ENCODE measurements at places on chromosomes 1 and 21. TPM values are rescaled to one million over a fixed set of nuclear protein-coding genes. Genes with fewer than 3 reads are reported as not detected.
A peak's percentile ranks its signal among the peaks of the same experiment; 100 is the strongest.

Gene SLAMF6
- total RNA-seq = not detected

Gene INSRR
- not detected for total RNA-seq

Gene DLGAP3
- total RNA-seq = 9.7 TPM

Gene SYNJ1
- total RNA-seq = 6.3 TPM

Gene MNDA
- total RNA-seq = not detected

Gene S100A9
- 0.33 TPM for total RNA-seq

Gene C1orf185
- total RNA-seq = not detected

DNA sequence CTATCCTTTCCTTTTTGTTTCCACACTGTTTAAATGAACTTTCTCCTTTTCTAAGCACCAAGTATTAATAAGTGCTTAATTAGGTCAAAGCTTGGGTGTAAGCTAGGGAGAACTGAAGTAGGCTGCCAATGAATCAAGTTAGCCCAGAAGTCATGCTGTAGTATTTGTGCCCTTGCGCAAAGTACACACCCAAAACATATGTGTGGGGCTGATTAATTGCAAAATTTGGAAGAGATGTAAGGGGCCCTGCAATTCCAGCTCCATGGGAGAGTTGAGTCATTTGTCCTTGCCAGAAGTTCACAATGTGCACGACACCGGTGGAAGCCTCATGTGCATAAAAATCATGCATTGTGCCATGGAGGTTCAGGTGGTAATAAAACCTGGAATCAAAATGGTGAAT lies 18.6 kb upstream of the NTNG1 start:
- H3K4me1 ChIP-seq = no peaks in the 10 kb centered on the region
- H3K27me3 ChIP-seq = no peaks in the 10 kb centered on the region
- H3K36me3 ChIP-seq = no peaks in the 10 kb centered on the region
- H3K27ac ChIP-seq = no peak overlapping the region
- H3K4me3 ChIP-seq = no peak overlapping the region

DNA sequence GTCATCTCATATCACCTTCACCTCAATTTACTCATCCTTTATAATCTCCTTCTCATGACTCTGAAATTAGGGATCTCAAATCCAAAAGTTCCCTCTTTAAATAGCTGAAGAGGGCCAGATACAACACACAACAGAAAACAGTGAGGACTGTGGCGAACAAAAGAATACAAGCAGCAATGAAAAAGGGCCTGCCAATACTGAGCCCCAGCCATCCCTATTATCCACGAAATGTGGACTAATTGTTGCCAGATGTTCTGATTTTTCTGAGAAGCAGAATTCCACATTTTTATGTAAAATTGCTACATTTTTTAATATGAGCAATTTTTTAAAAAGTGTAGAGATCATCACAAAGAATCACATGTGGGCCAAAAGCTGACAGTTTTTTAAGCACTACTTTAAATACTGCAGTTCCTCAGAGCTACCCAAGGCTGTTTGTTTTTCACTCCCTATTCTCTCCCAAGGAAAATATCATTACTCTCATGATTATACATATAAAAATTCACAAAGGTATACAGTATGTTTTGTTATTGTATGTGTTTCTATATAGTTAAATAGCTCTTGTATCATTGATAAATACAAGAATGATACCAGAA lies 90.0 kb downstream of the ASH1L start:
- H3K4me3 ChIP-seq = no peak overlapping the region
- H3K27me3 ChIP-seq = no peaks in the 10 kb centered on the region
- no peak overlapping the region for H3K27ac ChIP-seq
- no peak for DNase-seq

DNA sequence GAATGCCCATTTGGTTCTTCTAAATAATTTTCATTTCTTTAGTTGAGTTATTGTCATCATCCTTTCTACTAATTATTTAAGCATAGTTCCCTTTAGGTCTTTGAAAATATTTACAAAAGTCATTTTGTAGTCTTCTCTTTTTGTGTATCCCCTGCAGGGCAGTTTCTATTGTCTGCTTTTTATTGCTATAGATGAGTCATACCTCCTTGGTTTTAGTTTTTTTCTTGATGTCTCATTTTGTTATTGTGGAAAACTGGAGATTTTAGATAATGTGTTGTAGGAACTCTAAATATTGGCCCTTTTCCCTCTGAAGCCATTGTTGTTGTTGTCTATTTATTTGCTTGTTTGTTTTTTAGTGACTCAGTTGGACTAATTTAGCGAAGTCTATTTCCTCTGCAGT lies 387.9 kb downstream of the NUF2 start:
- peaks cover 20% of the 10 kb centered on the region for H3K4me1 ChIP-seq
- H3K4me3 ChIP-seq = no peak overlapping the region
- no peaks in the 10 kb centered on the region for H3K27me3 ChIP-seq

- H3K27me3 ChIP-seq = no peaks in the 10 kb centered on the region
- DNase-seq = no peak
- H3K36me3 ChIP-seq = peaks cover 3% of the 10 kb centered on the region
- H3K4me1 ChIP-seq = peaks cover 53% of the 10 kb centered on the region
- no peak overlapping the region for H3K4me3 ChIP-seq
- peak overlapping the region; percentile 65 for H3K27ac ChIP-seq
Measured at GRCh38 chr1:8473121-8473875, 155.4 kb downstream of the SLC45A1 start.

GRCh38 chr1:157697781-157698569 lies 2.6 kb downstream of the FCRL3 start:
- no peak overlapping the region for H3K4me3 ChIP-seq
- H3K4me1 ChIP-seq = peaks cover 20% of the 10 kb centered on the region

GRCh38 chr1:223084464-223084866 lies 58.6 kb downstream of the TLR5 start:
- H3K36me3 ChIP-seq = no peaks in the 10 kb centered on the region
- DNase-seq = no peak
- H3K4me1 ChIP-seq = peaks cover 27% of the 10 kb centered on the region
- no peak overlapping the region for H3K27ac ChIP-seq
- peaks cover 73% of the 10 kb centered on the region for H3K27me3 ChIP-seq
- no peak overlapping the region for H3K4me3 ChIP-seq

DNA sequence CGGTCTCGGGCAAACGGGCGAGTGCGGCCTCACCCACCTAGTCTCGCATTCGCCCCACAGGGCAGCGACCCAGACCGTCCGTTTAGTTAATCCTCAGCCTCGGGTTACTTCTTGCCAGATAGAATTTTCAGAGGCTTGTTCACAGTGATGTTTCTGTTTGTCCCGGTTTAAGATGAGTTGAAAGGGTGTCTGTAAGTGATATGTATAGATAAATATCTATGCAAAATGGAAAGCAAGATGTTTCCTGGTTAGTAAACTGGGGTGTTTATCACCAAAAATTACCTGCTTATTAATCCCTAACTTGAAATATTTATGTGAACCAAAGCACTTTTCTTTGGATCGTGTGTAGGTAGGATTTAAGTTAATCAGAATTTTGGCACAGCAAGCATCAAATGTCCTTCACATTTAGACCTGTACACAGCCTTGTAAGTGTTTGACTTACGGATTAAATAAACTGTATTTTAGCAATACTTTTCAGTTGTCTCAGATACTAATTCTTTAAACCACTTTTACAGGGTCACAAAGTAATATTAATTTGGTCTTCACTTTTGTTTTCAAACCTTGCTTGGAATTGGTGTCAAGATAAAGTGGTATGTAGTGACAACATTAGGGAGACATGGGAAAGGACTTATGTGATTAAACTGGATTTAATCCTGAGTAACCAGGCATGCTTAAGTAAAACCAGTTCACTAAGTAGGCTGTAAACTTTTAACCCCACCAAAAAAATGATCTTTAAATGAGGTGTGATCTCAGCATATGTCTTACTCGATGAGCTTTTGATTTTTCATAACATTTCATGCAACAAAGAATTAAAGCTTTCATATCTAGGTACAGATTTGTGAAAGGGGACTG lies 914 bp downstream of the ZNF326 start:
- H3K27ac ChIP-seq = peak overlapping the region; percentile 97
- H3K4me3 ChIP-seq = peak overlapping the region; percentile 99
- no peaks in the 10 kb centered on the region for H3K27me3 ChIP-seq
- peaks cover 46% of the 10 kb centered on the region for H3K4me1 ChIP-seq

GRCh38 chr1:101566883-101567538 lies 330.2 kb downstream of the S1PR1 start:
- no peak for DNase-seq
- H3K4me1 ChIP-seq = peaks cover 8% of the 10 kb centered on the region
- H3K4me3 ChIP-seq = no peak overlapping the region
- peaks cover 7% of the 10 kb centered on the region for H3K36me3 ChIP-seq
- no peak overlapping the region for H3K27ac ChIP-seq
- no peaks in the 10 kb centered on the region for H3K27me3 ChIP-seq

GRCh38 chr1:247182994-247183393 lies 11.2 kb upstream of the ZNF124 start:
- H3K36me3 ChIP-seq = peaks cover 18% of the 10 kb centered on the region
- no peak overlapping the region for H3K4me3 ChIP-seq
- peaks cover 4% of the 10 kb centered on the region for H3K27me3 ChIP-seq
- no peaks in the 10 kb centered on the region for H3K4me1 ChIP-seq

GRCh38 chr1:243346016-243346415 lies 90.2 kb downstream of the SDCCAG8 start:
- no peaks in the 10 kb centered on the region for H3K27me3 ChIP-seq
- no peak overlapping the region for H3K27ac ChIP-seq
- H3K4me1 ChIP-seq = peaks cover 5% of the 10 kb centered on the region
- no peak for DNase-seq
- no peaks in the 10 kb centered on the region for H3K36me3 ChIP-seq

DNA sequence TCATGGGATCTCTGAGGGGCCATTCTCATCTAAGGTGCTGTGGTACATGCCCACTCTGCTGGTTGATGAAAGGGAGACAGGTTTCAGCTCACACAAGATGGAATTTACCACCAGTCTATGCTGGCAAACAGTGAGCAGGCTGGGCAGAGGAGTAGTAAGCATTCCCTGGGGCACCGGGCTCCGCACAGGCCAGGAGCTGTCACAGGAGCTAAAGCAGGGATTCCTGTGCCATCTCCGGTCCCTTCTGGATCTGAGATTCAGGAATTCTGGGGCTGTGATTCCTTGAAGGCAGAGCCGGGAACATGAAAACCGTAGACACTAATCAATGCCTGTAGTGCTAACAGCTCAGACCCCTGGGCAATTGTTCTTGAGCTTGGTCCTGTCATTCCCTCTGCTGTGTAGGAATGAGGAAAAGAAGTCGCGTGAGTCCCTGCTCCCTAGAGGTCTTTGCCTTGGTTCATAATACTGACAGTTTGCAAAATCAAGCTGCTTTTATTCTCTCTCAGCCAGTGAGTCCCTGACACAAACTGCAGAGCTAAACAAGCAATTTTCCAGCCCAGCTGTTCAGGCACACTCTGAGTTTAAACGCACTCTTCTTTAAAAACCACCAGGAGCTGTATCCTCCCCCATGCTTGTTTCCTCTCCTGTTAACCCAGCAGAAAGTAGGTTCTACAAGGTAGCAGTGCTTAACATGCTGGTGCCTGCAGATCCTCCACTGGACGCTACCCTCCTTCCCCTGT lies 52.5 kb downstream of the MDM4 start:
- H3K27ac ChIP-seq = no peak overlapping the region
- peaks cover 76% of the 10 kb centered on the region for H3K4me1 ChIP-seq
- H3K36me3 ChIP-seq = peaks cover 8% of the 10 kb centered on the region
- DNase-seq = no peak

GRCh38 chr1:188517139-188517538 lies 1688.4 kb downstream of the PLA2G4A start:
- H3K27ac ChIP-seq = no peak overlapping the region
- H3K4me1 ChIP-seq = peaks cover 8% of the 10 kb centered on the region
- H3K4me3 ChIP-seq = no peak overlapping the region
- no peak for DNase-seq
- no peaks in the 10 kb centered on the region for H3K36me3 ChIP-seq
- no peaks in the 10 kb centered on the region for H3K27me3 ChIP-seq

- peak overlapping the region; percentile 82 for H3K4me3 ChIP-seq
- peak overlapping the region; percentile 37 for H3K27ac ChIP-seq
- peaks cover 9% of the 10 kb centered on the region for H3K36me3 ChIP-seq
- DNase-seq = no peak
Measured at GRCh38 chr1:226938903-226939437, 1.1 kb upstream of the COQ8A start.

All from WTC11 (cell line).